ENCODE measurements at places on chromosomes 3 and 15.

- DNase-seq: no peak
These were observed 2.9 kb downstream of the HDDC3 start for GRCh38 chr15:90929246-90930019.

- DNase-seq: no peak
These were observed 11.9 kb downstream of the ANXA2 start for GRCh38 chr15:60385620-60386552.

DNA sequence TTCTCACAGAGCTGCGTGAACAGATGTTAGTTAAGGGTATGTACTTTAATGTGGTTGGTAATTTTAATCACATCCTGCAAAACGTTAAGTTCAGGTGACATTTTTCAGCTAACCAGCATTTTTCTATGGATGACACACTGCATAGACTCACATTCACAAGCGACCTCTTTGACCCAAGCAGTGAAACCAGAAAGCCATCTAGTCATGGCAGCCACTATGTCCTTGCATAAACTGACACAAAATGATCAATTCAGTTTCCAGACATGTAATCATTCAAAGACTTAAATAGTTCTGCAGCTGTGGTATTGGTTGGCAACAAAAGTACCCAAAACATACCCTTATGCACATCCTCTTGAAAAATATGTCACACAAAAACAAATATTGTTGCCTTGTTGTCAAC lies 7.4 kb upstream of the CAPN7 start:
- no peak for DNase-seq

DNA sequence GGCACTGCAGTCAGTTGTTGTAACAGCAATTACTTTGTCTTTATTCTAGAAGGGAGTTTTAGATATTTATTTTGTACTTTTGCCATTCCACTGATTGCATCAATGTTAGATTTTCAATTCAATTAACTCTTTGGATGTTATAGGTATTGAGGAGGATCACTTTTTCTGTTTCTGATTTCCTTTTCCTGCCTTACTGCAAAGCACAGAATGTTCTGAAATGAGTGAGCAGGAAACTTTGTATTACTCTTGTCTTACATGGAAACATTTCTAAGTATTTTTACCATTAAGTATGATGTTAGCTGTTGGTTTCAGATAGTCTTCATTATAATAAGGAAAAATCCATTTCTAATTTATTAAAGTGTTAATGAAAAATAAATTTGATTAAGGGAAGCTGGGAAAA lies 80.5 kb downstream of the OSBPL10 start:
- no peak for DNase-seq

DNA sequence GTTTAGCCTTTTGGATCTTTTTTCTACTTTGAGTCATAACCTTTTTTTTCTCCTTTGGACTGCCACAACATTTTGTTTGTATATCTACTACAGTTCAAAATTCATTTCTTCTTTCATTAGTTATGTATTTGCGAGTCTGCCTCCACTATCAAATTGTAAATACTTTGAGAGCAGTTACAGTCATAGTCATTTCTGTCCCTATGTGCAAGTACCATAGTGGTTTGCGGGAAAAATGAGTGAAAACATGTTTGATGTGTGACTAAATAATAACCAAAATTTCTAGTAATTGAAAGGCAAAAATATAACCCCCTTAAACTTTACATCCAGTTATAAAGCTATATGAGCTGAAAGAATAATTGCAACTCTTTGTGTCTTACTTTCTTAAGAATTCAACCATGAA lies 45.8 kb upstream of the CCDC50 start:
- DNase-seq: no peak

GRCh38 chr3:113532698-113533533 lies 561 bp downstream of the SIDT1 start:
- DNase-seq: peak; percentile 60

- DNase-seq: no peak
These were observed 30.0 kb upstream of the PLSCR4 start for GRCh38 chr3:146280864-146281263.

DNA sequence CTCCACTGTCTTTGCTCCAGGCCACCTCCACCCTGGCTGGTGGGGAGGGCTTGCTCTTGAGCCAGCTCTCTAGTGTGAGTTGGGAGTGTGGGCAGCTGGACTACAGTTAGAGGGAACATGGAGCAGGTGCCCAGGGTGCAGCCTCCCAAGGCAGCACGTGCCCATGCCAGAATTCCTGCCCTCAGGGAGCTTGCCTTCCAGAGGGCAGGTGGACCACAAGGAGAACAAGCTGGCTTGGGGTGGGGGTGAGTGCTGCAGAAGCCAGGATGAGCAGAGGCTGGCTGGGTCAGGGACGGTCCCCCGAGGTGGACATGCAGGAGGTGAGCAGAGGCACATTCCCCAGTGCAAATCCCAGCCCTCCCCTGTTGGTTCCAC lies 89.5 kb downstream of the VGLL4 start:
- no peak for DNase-seq

DNA sequence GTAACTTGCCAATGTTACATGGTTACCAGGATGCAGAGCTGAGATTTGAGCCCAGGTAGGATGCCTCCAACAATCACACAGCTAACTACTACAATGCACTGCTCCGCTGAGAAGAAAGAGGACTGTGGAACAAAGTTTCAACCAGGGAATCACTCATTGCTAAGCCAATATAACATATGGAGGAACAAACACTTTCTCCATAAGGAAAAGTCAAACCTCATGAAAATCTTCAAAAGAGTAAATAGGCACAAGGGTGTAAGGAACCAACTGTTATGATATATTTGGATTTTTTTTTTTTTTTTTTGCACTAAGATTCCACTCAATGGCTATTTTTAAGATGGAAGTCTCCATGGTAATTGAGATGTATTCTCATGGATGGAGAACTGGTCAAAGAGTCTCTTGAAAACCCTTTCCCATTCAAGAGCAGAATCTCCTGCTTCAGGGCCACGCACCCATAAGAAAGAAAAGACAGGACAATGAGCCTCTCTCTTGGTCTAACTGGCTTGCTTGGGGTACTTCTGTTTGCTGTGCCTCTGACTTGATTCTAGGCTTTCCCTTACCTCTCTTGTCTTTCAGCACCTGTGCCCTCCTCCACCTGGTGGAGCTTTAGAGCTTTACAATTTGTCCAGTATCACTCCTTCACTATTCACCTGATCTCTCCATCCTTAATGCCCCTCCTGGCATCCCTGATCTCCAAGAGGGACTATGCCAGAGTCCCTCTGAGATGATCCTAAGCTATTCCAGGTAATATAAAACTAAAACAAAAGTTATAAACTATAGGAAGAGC lies 252.8 kb downstream of the NTRK3 start:
- DNase-seq: no peak

GRCh38 chr3:181773921-181774320 lies 62.2 kb downstream of the SOX2 start:
- DNase-seq: no peak

DNA sequence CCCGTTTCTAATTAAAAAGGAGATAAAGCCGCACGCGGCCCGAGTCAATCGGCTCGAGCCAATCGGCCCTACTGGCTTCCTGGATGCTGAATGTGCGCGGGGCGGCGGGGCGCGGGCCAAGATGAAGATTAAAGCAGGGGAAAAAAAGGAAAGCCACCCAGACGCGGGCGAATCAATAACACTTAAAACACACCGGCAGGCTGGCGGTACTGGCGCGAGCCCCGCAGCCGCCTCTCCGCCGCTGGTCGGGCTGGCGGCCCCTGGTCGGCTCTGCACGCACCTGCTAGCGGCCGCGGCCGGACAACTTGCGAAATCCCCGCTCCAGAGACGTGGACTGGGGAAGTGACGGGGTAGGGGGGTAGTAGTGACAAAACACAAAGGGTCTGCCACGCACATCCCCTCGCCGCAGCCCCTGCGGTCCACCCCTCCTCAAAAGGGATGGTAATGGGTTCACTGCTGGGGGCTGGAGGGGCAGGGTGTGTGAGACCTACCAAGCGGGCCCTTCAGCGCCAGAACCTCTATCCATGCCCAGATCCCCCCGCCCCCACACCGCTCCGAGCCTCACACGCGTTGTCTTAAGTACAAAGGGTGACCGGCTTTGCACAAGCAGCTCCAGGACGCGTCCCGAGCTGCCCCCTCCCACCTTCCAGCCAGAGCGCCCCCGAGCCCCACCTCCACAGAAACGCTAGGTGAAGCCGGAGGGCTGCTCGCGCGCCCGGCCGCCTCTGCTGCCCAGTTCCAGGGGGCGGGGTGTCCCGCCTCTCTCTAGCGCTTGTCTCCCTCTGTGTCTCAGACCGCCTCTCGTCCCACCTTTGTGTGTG lies 1.4 kb downstream of the WNT7A start:
- DNase-seq: no peak

DNA sequence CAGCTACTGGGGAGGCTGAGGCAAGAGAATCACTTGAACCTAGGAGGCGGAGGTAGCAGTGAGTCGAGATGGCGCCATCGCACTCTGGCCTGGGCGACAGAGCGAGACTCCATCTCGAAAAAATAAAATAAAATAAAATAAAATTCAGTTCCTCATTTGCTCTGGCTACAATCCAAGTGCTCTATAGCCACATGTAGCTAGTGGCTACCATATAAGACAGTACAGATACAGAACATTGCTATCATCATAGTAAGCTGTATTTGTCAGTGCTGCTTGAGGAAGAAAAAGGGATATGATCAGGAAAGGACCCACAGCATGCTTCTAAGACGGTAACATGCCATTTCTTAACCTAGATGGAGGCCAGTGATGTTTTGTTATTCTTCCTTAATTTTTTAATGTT lies 88.7 kb upstream of the CDAN1 start:
- no peak for DNase-seq

DNA sequence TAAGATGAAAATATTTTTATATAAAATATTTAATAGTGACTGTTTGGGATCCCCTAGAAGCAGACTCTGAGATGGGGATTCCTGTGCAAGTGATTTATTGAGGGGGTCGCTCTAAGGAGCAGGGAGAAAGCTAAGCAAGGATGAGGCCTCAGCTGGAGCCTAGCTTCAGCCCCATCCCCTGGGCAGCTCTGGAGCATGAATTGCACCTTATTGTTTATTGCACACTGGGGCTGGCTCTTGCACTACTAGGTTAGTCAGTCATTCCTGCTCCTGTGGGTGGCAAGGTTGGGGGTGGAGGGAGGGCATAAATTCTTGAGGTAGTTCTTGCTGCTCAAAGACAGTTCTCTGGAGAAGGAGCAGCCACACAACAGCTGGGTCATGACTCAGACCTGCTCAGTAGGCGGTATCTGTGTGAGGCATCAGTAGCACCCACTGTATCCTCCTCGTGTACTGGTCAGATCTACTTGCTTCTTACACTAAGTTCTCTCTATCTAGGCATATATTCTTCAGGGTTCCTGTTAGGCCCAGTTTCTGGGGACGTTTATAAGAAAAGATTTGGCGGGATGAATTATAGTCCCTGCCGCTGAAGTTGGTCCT lies 27.2 kb upstream of the TNFSF10 start:
- peak; percentile 76 for DNase-seq

DNA sequence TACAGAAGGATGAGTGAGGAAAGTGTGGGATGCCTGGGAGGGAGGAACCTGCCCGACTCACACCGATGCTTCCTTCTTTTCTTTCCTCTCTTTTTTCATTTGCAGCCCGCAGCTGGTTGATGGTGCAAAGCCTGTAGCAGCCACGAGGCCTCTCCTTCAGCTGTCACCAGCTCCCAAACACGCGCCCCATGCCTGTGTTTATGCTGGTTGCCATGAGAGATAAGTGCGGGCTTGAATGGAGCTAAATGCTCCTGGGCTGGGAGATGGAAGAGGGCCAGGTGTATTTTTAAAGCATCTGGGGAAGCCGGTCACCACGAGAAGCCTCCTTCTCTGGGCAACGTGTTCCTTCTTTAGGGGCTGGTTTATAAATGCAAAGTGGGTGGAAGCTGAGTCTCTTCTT lies 9.3 kb downstream of the COLQ start:
- no peak for DNase-seq

GRCh38 chr3:9088441-9089353 lies 125.4 kb upstream of the RAD18 start:
- DNase-seq: no peak

GRCh38 chr3:45191924-45192417 lies 34.1 kb downstream of the TMEM158 start:
- DNase-seq: no peak

DNA sequence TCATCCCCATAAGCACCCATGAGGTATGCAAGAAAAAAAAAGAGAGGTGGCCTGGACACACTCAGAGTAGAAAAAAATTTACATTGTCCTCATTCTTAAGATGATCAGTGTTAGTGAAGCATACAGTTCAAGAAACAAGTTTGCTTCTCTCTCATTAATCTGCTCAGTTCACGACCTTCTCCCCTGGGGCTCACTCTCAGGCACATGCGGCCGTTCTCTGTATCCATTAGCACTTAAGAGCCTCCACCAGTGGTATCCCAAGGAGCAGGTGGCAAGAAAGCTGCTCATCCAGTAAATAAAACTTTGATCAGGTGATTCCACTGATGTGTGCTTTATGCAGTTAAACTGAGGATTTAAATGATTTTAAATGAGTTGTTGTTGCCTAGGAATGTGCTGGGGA lies 57.4 kb downstream of the ARHGAP31 start:
- no peak for DNase-seq
